Stimulated activated CD4-positive, alpha-beta T cell treated with anti-CD3 and anti-CD28 coated beads, Interleukin-1b, Interleukin-23, amount 100 ng/mL, for 24 hours (primary cell): ENCODE measurements at places on chromosomes 2 and 18.

DNA sequence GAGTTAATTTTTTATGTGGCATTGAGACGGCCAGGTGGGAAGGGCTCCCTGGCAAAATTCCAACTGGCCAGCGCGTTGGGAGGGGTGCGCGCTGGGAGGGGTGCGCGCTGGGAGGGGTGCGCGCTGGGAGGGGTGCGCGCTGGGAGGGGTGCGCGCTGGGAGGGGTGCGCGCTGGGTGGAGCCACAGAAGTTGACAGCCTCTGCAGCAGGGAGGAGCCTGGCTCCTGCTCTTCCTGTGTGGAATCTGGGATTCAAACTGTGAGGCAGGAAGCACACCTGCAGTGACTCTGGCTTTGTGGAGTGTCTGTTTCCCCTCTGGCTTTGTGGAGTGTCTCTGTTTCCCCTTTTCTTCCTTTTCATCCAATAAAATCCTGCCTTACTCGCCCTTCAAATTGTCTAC is 147.9 kb upstream of the CBLN2 start:
- DNase-seq = no peak

DNA sequence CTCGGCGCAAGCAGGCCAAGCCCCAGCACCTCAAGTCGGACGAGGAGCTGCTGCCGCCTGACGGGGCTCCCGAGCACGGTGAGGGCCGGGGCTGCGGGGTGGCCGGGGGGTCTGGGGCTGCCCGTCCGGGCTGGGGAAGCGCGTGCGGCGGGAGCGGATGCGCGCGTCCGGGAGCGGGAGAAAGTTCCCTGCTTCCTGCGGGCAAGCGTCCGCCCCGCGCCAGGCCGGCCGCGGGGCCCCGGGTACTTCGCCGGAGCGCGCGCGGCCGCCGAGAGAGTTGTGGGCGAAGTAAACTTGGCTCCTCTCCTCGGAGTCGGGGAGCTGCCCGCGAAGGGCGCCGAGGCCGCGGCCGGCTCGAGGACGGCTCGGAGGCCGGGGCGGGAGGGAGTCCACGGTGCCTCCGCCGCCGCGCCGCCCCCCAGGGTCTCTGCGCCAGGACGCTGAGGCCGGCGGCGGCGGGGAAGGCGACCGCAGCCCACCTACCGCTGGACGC is 707 bp downstream of the SALL3 start:
- DNase-seq = no peak

- DNase-seq = no peak
These were observed 64.2 kb upstream of the OTOS start for GRCh38 chr2:240204431-240205276.

- DNase-seq = no peak
These were observed 20.5 kb upstream of the ACAA2 start for GRCh38 chr18:49833814-49834213.

DNA sequence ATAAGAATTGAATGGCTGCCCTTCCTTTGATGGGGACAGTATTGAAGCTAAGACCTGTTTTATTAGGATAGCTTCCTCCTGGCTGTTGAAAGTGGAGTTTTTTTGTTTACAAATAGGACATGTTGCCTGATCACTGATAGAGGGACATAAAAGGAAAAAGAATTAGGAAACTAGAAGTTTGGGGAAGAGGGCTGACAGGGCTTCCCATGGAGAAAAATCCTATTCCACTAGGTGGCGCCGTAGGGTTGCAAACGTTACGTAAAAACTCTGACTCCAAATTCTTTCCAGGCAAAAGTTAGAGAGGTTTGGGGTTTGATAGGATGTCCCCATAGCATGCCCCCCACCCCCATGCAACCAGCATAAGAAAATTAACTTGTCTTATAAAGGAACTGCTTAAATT is 11.1 kb upstream of the RBFA start:
- DNase-seq = no peak

DNA sequence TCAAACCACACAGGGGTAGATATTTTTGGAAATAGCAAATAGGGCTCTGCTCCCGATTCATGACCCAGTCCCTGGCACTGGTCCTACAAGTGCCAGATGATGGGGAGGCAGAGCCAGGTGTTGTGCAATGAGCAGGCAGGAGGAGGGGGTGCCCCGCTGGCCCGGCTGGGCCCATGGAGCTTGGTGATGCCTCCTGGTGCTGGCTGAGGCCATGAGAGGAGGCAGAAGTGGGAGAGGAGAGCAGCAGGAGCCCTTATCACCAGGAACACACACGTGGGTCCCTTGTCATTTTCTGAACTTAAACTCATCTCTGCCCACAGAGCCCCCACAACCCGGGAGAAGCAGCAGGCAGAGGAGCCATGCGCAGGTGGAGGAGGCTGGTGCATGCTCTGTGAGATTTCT is 90.5 kb upstream of the MAPK4 start:
- no peak for DNase-seq

DNA sequence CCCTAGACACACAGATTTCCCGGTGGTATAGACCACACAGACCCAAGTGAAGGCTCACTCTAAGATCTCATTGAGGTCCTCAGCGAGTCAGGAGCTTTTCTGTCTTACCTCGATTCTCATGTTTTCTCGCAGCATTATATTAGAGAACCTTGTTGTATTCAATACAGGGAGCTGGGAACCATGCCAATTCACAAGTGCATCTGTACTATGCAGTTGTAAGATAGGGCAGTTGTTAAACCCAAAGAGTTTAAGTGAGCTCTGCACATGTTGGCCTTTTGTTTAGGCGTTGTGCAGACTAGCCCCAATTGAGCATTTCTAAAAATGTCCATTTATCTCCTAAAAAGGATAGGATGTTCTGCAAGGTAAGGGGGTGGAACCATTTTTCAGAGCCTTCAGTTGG is 59.6 kb downstream of the FEZ2 start:
- no peak for DNase-seq

- DNase-seq = no peak
These were observed 134.1 kb downstream of the KCNH7 start for GRCh38 chr2:162704496-162704895.

DNA sequence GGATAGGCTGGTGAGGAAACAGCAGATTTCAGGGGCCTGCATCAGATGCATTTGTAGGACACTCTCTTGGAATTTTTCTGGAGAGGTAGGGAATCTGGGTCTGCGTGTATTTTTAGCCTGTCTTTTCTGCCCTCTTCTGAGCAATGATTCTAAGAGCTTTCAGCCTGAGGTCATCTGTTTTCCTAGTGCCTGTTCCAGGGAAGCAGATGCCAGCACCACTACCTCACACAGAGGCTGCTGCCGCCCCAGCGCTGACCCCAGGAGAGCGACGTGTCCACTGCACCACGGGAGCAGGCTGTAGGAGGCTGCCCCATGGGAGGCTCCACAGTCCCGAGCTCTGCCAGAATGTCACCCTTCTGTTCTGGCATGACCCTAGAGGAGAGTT is 316.5 kb downstream of the CYP26B1 start:
- DNase-seq = no peak

DNA sequence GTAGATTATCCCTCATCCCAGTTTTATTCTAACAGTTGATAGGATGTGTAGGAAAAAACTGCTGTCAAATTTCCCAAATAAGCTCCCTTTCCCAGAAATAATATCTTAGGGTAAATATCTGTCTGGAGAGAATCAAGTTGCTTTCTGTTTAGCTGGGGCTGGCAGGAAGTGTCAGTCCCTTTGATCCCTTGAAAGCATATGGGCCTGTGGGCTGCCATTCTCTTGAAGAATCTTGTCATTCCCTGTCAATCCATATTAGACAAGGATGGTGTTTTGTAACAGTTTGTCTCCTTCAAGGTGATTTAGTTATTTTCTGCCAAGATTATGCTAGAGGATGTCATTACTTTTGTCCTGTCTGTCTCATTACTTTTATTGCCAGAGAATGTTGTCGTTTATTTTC is 37.1 kb upstream of the UBE2E3 start:
- no peak for DNase-seq

- DNase-seq = no peak
These were observed 5.7 kb upstream of the EN1 start for GRCh38 chr2:118853129-118853640.

DNA sequence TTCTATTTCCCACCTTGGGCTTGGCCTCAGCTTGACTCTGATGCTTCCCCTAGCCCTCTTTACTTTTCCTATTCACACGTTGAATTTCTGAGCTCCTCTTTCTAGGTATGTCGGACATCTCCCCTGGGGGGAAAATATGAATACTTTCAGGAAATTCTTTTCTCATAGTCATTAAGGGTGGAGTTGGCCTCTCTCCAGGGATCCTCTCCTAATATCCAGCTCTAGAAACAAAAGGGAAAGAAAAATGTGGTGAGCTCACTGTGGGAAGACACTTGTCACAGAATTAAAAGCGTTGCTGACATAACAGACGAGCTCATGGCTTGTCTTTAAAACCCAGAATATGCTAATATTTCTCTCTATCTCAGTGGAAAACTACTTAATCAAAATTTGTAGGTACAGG is 132.7 kb upstream of the MEX3C start:
- DNase-seq = no peak

- no peak for DNase-seq
These were observed 48.9 kb downstream of the AGAP1 start for GRCh38 chr2:235542733-235543127.

DNA sequence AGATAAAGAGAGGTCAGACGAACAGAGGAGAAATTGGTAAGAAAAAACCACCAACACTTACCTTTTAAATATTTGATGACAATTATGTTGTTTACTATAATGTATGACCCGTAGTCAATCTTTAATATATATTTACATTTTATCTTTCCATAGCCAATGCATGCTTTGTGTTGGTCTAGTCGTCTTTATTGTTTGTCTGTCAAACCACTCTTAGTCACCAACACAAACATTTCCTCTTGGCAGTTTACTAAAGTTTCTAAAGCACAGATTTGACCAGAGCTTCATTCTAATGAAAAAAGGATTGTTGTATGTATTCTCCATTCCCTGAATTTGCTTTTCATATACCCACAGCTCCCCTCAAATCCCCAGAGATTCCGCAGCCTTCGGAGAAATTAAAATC is 784.7 kb upstream of the PIK3C3 start:
- no peak for DNase-seq

- no peak for DNase-seq
These were observed 24.0 kb downstream of the CERKL start for GRCh38 chr2:181632733-181633401.

DNA sequence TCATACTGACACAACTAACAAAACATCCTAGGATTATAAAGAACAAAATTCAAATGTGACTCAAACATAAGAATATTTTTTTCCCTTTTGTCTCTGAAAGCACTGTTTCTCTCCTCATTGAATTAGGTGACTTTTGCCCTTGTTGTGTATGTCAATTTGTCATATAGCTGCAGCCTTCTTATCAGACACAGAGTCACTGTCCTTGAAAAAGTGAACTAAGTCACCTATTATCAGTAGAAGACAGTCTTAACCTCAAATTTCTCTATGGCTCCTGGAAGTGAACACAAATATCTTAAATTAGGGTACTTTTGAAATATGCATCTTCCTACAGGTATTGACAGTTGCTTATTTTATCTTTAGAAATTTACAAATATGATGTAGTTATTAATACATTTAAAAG is 360.6 kb downstream of the NBAS start:
- DNase-seq = no peak

- DNase-seq = no peak
These were observed 19.4 kb downstream of the BABAM2 start for GRCh38 chr2:27909901-27910300.

- no peak for DNase-seq
These were observed 16.0 kb downstream of the FAM178B start for GRCh38 chr2:96970248-96970875.

DNA sequence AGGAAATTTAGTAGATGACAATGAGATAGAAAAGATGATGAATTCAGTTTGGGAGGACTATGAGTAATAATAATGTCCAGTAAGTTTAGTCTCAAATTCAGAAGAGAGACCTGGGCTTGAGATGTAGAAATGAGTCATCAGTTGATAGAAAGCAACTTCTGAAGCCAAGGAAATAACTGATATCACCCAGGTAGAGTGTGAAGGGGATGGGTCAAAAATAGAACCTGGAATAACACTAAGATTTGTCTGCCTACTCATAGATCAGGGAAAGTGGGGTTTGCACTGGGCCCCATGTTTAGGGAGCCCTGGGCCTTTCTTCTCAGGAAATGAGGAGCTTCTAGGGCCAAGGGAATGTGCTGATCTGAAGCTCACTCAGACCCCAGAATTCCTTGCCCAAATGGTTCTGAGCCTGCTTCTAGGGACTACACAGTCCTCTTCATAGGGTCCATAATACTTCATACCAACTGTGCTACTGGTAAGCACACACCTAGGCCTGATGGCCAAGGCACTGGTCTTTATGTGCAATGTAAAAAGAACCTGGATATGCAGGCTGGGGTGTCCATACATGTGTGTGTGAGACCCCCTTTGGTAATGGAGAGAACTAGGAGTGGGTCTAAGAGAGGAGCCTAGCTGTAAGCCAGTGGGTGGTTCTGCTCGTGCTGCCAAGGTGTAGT is 141.2 kb downstream of the IKZF2 start:
- DNase-seq = no peak

DNA sequence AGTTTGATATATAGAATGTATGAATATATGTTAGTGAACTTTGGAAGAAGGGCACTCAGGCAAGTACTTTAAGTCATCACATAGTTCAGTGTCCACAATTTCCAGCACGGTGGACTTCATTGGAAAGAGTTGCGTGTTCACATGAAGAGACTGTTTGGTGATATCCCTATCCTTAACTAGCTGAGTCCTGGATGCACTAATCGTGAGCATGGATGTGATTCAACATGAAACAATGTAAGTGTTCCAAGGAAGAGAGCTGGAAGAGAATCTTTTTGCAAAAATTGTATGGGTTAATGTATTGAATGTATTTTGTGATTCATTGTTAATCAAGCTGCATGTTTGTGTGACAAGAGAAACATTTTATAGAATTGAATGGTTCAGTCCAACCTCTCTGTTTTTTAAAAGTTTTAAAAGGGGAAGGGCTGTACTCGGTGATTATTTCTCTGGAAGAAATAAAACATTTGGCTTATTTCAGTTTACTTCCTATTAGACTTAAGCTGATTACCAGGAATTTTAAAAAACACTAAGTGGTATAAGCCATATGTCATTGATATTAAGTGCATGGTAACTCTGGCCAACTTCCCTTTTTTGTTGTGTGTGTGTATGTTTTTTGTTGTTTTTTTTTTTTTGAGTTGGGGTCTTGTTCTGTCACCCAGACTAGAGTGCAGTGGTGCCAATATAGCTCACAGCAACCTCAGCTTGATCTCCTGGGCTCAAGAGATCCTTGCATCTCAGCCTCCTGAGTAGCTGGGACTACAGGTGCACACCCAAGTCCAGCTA is 8.6 kb downstream of the XRCC5 start:
- no peak for DNase-seq

DNA sequence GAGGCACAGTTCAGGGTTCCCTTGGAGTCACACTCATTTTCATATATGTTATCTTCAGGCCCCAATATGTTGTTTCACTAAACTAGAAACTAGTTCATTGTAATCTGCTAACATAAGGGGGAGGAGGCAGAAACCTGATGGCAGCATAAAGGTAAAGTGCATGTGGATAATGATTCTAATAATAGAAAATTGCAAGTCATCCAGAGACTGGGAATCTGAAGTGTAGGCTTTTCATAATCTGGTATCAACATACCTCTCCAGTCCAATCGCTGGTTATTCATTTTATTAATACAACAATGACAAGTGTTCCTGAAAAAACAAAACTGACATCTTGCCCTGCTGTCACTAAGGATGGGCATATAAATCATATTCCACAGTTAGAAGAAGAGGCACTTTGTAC is 326.3 kb upstream of the ZNF804A start:
- DNase-seq = no peak

- no peak for DNase-seq
These were observed 403 bp upstream of the CLUL1 start for GRCh38 chr18:596288-596881.
